ENCODE measurements at places on chromosomes 16 and 17. TPM values are rescaled to one million over a fixed set of nuclear protein-coding genes. Genes with fewer than 3 reads are reported as not detected.

ERBB2 gene
- total RNA-seq: 33.0 TPM

PRSS8 gene
- total RNA-seq: 0.23 TPM

ZNF276 gene
- total RNA-seq: 16.4 TPM

DBNDD1 gene
- 0.88 TPM for total RNA-seq

TBC1D28 gene
- not detected for total RNA-seq

- DNase-seq: peak; percentile 84
These were observed at the start of gene ESRP2 for GRCh38 chr16:68235887-68236136. TSS of gene ESRP2 (minus strand) at chr16:68236127. CDS start at chr16:68236045, 82 bp downstream.

- DNase-seq: no peak
These were observed 11.0 kb upstream of the KATNB1 start for GRCh38 chr16:57724531-57724930.

GRCh38 chr16:51175081-51175480 is 24.0 kb upstream of the SALL1 start:
- DNase-seq: no peak

GRCh38 chr16:79083508-79084299 is 516.8 kb downstream of the MAF start:
- DNase-seq: no peak

- peak; percentile 97 for DNase-seq
These were observed 10.5 kb downstream of the ST3GAL2 start for GRCh38 chr16:70428178-70428998.

DNA sequence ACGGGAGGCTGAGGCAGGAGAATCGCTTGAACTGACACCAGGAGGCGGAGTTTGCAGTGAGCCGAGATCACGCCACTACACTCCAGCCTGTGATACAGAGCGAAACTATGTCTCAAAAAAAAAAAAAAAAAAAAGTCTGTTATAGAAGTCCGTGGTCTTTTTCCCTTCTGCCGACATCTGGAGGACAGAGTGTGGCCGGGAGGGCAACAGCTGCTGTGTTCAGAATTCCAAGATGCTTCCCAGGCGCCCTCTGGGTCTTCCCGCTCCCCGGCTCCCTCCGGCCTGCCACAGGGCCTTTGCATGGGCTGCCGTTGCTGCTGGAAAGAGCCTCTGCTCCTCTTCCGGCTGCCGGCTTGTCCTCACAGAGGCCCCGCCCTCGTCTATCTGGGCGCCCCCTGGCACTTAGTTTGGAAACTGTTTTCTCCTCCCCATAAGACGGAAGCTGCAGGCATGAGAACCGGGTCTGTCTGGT is 2.4 kb upstream of the CACNA1H start:
- DNase-seq: no peak

- DNase-seq: peak; percentile 72
These were observed 16.9 kb downstream of the RPH3AL start for GRCh38 chr17:335691-336090.

GRCh38 chr16:80144191-80144590 is 396.6 kb upstream of the DYNLRB2 start:
- DNase-seq: no peak
